ENCODE measurements at places on chromosomes 3 and 15.

DNA sequence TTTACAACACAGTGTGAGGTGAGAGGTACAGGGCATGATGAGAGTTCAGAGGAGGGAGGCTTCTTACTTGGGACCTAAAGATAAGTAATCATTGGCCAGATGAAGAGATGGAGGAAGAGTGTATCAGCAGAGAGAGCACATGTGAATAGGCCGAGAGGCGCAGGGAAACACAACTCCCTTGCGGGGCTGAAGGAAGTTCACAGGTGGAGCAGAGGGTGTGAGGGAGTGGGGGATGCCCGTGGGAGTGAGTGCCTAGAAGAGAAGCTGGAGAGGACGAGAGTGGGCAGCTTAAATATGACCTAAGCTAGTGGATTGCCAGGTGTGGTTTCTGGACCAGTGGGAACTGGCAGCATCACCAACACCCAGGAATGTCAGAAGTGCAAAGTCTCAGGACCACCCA lies 98.2 kb upstream of the TBC1D5 start:
- DNase-seq, result no peak

GRCh38 chr3:126618021-126618420 lies 36.9 kb downstream of the TXNRD3 start:
- no peak for DNase-seq

DNA sequence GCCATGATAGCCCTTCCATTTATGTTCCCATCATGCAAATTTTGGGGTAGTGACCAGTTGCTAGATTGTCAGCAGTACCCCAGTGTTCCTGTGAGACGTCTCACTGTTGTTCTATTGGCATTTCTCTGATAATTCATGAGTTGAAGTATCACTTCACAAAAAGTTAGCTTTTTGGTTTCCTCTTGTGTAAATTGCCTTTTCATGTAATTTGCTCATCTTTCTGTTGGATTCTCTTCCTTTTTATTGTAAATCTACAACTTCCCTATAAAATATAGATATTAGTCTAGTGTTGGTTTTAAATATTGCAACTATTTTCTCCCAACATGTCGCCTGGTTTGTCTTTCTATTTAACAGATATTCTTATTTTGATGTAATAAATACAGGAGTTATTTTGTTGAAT lies 7.5 kb upstream of the A4GNT start:
- DNase-seq, result no peak

DNA sequence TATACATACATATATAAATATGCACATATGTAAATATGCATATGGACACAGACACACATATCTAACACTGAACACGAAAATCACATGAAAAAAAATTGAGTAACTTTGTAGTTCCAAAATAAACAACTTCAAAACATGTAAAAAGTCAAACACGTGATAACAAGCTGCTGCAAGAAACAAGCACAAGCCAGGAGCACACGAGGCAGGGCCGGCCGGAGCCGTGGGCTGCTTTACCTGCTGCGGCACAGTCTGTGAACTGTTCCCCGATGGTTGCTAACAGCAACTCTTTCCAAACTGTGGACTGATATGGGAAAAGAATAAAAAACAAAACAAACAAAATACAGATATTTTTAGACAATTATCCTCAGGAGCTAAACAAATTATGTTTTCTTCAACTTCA lies 31.6 kb downstream of the EIF4E3 start:
- no peak for DNase-seq

GRCh38 chr3:52800079-52800478 lies 5.5 kb downstream of the ITIH3 start:
- DNase-seq, result no peak

GRCh38 chr15:68593828-68594532 lies 15.2 kb downstream of the CORO2B start:
- no peak for DNase-seq

- DNase-seq, result no peak
These were observed 285.6 kb downstream of the EPHA3 start for GRCh38 chr3:89392991-89393390.

DNA sequence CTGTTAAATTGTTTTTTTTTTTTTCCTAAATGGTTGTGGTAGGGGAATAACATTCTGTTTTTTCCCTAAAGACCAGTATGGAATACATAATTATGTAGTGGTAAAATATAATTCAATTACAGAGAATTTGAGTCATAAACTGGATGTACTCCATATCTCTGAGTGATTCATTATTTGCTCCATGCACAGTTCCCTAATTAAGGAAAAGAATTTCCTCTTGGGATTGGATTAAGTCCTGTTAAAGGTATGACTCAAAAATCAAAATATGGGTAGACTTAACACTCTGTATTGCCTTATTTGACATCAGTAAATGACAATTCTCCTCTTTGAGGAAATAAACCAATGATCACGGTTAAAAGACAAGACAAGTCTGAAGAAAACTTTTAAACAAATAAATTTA lies 78.0 kb upstream of the KCNH8 start:
- DNase-seq, result no peak

DNA sequence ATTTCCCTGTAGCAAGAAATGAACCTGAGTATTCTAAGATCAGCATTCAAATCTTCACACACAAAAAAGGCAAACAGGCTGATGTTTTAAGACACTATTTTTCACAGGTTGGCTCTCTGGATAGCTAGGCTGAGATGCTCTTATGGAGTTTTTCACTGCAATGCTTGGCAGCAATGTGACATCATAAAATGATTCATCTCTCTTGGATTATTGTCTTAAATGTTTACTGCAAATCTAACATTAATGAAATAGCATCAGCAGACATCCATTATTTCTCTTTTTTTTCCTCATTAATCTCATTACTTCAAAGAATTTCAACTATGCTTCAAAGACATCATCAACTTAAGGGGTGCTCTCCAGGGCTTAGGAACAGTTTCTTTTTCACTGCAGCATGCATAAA lies 23.6 kb upstream of the SSUH2 start:
- no peak for DNase-seq

DNA sequence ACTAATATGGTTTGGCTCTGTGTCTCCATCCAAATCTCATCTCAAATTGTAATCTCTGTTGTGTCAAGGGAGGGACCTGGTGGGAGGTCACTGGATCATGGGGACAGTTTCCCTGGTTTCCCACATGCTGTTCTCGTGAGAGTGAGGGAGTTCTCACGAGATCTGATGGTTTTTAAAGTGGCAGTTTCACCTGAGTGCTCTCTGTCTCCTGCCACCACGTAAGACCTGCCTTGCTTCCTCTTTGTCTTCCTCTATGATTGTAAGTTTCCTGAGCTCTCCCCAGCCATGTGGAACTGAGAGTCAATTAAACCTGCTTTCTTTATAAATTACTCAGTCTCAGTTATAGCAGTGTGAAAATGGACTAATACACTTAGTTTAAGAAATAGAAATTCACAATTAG lies 228.9 kb downstream of the CD47 start:
- no peak for DNase-seq

GRCh38 chr15:44157679-44158078 lies 37.4 kb downstream of the FRMD5 start:
- no peak for DNase-seq

Data from GM20000 (cell line).